ENCODE measurements at places on chromosomes 2 and 18. TPM values are rescaled to one million over a fixed set of nuclear protein-coding genes. Genes with fewer than 3 reads are reported as not detected.

DNA sequence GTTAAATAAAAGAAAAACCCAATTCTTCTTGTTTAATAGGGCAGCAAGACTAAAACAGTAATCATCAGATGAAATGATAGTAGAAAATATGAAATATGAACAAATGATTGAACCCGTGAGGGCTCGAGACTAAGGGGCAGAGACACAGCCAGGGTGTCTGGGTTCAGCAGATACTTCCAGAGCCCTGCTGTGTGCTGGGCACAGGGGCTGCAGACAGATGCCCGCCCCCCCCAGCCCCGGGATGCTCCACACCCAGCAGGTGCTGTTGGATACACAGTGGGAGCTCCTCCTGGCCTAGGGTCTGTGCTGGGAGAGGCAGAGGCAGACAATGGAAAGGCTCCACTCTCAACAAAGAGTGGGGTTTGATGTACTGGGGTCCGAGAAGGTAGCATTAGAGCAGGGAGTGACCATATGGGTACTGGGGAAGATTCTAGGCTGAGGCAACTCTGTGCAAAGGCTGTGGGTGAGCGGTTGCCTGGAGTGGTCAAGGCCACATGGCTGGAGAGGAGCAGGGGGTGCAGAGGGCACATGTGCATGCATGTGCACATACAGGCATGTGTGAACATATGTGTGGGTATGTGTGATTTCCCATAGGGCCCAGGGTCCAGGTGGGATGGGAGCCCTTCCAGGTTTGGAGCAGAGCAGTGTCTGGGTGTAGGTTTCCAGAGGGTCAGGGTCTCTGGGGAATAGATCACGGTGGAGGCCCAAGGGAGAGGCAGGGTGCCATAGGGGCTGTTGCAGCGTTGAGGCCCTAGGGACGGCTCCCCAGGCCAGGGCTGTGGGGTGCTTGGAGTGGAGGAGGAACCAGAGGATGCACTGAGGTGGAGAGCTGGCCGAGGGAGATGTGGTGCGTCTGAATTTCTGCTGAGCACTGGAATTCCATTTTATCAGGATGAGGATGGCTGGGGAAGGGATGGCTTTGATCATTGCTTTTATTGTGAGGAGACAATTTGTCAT, 36.7 kb downstream of the LDLRAD4 start:
- DNase-seq: no peak

- DNase-seq: no peak
These were observed 346.6 kb downstream of the CBLN2 start for GRCh38 chr18:72197591-72197990.

- DNase-seq: peak; percentile 86
These were observed 160.6 kb downstream of the PRKCE start for GRCh38 chr2:45812011-45812500.

GRCh38 chr2:11995456-11995855, 249.0 kb downstream of the LPIN1 start:
- DNase-seq: peak; percentile 19

DNA sequence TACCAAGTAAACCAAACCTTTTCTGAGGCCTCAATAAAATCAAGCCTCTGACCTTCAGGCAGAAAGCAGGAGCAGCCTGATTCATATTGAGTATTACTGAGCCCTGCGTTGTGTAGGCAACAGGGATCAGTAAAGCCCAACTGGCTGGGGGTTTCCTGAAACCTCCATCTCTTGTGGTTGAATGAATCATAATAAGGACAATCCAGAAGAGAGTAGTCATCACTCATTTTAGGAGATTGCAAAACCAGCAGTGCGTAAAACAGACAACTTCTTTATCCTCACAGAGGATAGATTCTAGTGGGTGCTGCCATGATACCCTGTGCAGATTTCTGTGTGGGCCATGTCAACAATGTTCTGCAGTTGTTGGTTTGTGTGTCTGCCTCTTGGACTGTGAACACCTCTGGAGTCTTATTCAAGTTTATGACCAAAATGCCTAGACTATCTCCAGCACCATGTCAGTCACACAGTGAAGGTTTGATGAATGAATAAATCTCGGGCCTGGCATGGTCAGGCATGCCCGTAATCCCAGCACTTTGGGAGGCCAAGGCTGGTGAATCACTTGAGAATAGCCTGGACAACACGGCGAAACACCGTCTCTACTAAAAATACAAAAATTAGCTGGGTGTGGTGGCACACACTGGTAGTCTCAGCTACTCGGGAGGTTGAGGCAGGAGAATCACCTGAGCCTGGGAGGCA, 51.8 kb upstream of the RAB27B start:
- DNase-seq: peak; percentile 99

- no peak for DNase-seq
These were observed 34.7 kb downstream of the RFX8 start for GRCh38 chr2:101440127-101440738.

DNA sequence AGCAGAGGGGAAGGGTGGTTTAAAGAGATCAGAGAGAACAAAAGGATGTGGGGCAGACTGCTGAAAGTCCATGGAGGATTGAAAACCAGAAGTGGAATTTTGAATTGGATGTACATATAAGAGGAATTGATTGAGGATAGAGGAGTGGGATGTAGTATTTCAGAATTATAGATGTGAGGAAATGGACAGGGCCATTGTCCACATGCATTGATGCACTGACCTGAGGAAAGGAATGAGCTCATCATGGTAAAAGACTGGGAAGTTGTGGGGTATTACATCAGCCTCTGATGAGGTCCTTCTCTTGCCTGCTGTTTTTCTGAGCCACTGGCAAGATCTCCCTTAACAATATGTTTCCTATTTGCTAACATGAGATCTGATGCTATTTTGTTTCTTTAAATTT, 365.7 kb upstream of the FANCL start:
- peak; percentile 31 for DNase-seq

IFIH1 gene
- 2.6 TPM for total RNA-seq

SPR gene
- 12.2 TPM for total RNA-seq

All from bronchial epithelial cell (primary cell).